ENCODE measurements at places on chromosomes 12 and 14.

- no peak for DNase-seq
Measured at GRCh38 chr14:102508410-102508773, 1.2 kb downstream of the ANKRD9 start.

DNA sequence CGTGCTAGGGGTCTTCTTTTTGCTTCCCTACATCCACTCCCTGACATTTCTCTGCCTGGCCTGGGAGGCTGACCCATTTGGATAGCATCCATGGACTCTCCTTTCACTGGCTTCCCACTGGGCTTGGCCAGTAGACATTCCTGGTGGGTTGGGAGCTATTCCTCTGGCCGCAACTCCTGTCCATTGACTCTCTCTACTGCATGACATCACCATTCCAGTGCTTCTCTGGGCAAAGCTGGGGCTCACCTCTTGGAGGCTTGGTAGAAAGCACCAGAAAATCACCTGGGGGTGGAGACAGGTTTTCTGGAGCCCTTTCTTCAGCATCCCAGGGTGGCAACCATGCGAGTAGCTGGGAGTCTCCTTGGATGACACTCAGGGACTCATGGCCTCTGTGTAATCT is 16.7 kb upstream of the LHX5 start:
- DNase-seq: no peak

- no peak for DNase-seq
Measured at GRCh38 chr12:77687321-77687720, 143.4 kb upstream of the NAV3 start.

DNA sequence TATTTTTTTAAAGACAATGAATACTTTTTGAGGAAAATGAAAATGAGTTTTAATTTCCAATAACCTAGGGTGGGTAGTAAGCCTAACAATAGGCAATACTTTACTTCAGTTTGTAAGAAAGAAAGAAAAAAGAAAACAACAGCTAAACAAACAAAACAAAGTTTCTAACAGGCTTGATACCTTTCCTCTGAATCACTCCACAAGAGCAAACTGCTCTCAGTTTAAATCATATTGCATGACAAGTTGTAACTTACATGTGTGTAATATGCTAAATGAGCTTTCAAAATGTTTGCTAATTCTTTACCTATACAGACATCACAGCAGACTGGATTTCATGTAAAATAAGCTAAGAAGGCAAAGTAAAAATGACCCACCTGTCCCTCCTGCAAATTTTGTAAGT is 6.7 kb upstream of the LMO3 start:
- DNase-seq: no peak

- no peak for DNase-seq
Measured at GRCh38 chr12:65408441-65408840, 130.0 kb downstream of the MSRB3 start.

DNA sequence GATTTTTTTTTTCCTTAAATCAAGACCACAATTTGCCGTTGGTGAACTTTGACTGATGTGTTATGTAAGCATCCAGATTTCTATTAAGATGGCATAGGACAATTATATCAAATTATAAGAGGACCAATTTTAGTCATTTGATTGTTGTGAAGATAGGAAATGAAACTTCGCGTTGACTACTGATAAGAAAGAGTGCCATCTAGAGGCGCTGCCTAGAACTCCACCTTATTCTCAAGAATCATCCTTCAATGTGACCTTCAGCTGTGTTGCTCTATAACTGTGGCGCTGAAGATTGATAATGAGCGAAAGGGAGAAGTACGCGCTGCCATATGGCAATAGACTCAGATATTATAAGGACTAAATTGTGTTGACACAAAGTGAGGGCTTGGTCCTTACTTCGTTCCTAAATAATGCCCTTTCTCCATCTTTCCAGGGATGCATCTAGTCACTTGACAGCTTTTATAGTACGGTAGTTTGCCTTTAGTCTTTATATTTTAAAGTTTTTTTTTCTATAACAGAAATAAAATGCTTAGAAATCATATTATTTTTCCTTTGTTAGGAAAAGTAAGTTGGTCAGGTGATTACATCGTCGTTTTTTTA is 350.8 kb upstream of the STXBP6 start:
- DNase-seq: no peak

DNA sequence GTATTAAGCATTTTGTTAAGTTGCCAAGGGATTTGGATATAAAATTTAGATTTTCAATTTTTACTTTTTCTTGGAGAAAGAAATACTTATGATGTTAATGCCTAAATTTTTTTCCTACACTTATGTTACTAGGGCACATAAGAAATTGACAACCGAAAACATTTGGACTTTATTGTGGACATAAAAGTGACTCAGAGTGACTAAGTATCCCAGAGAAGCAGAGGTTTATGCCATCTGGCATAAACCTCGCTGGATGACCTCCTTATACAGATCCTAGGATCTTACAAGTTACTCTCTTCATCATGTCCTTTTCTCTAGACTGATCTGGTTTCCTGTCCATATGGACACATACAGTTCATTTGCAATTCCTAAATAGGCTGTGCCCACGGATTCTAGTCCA is 89.8 kb downstream of the RERG start:
- DNase-seq: no peak

DNA sequence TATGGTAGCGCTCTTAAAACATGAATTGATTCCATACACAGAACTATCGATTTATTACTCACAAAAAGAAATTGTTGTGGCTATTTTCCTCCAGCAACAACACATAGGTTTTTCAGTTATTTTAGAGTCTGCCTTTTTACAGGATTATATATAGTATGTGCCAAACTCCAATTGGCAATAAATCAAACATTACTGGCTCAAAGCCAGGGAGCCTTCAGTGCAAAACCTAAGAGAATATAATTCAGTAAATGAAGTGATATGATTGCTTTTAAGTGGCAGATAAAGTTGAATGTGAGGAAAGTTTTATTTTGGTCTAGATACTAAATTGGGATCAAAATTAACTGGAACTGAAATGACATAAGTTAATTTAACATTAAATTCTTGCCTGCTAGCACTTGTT is 234.8 kb downstream of the PIK3C2G start:
- DNase-seq: no peak

GRCh38 chr14:55620981-55621380 is 41.0 kb downstream of the KTN1 start:
- DNase-seq: no peak

DNA sequence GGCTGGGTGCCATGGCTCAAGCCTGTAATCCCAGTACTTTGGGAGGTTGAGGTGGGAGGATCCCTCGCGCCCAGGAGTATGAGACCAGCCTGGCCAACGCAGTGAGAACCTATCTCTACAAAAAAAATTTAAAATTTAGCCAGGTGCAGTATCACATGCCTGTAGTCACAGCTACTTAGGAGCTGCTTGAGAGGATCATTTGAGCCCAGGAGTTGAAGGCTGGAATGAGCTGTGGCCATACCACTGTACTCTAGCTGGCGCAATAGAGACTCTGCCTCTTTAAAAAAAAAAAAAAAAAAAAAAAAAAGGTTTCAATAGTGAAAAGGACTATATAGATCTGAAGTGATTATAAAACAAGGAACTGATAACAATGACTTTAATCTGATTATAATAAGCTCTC is 13.5 kb downstream of the PSMA3 start:
- no peak for DNase-seq

DNA sequence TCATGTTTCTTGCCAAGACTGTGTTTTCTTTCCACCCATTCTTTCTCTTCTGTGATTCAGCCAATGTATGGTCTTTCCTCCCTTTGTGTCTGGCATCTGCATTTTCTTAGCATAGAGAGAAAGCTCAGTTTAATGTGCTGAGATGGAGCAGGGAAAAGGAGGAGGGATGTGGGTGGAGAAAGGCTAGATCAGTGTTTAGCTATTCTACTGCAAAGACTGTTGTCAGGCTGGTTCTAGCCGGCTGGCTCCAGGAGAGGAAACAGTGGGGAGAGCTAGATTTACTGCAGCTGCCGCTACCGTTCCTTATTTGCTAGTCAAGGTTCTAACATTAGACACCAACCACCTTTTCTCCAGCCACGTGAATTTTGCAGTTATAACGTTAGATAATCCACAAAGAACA is 5.2 kb upstream of the RIMKLB start:
- peak; percentile 72 for DNase-seq

- no peak for DNase-seq
Measured at GRCh38 chr14:98175436-98175835, 1096.6 kb downstream of the BCL11B start.

- DNase-seq: no peak
Measured at GRCh38 chr14:70149596-70150165, 39.1 kb downstream of the SLC8A3 start.

Data from cerebellum (tissue), 4 donors.